T follicular helper cell (primary cell): ENCODE measurements at places on chromosomes 5 and 9.

DNA sequence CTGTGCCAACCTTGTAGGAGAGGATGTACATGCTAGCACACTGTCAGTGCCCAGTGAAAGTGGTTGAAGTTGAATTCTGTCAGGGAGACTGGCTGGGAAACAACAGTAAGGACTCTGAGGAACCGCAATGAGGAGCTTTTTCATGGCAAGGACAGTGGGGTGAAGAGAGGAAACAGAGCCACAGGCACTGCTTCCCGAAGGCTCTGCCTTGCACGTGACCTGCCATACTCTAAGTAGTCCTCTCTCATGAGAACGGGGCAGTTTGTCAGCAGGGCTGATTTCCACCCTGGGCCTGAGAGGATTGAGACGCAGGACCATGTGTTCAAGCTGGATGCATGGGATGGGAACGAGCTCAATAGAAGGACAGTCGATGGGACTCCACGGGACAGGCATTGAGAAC is 106.6 kb upstream of the CTSL start:
- no peak for DNase-seq

DNA sequence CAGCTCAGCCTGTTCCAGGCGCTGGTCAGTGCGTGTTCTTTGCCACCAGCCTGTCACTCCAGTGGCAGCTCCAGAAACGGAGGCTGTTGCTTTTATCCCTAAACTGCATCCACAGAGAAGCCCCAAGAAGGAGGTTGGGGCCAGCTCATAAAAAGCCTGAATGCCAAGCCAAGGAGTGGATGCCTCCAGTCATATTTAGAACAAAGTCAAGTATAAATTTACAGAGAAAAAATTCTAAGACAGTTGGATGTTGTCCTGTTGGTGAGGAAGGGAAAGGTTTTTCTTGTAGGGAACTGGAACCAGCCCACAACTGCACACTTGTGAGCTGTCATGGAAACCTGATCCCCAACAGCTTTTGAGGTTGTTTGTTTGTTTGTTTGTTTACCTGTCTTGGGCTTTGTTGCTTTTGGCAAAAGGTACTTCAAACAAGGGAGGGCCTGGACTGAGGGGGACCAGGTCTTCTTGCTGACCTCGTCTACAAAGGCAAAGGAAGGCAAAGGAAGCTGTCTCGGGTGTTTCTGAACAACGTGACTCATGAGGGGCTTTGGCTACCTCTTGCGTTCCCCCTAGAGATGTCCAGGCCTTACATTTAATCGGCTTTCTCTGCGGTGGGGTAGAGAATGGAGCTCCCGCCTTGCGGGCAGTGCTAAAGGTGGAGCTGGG is 36.7 kb downstream of the OLFML2A start:
- no peak for DNase-seq

DNA sequence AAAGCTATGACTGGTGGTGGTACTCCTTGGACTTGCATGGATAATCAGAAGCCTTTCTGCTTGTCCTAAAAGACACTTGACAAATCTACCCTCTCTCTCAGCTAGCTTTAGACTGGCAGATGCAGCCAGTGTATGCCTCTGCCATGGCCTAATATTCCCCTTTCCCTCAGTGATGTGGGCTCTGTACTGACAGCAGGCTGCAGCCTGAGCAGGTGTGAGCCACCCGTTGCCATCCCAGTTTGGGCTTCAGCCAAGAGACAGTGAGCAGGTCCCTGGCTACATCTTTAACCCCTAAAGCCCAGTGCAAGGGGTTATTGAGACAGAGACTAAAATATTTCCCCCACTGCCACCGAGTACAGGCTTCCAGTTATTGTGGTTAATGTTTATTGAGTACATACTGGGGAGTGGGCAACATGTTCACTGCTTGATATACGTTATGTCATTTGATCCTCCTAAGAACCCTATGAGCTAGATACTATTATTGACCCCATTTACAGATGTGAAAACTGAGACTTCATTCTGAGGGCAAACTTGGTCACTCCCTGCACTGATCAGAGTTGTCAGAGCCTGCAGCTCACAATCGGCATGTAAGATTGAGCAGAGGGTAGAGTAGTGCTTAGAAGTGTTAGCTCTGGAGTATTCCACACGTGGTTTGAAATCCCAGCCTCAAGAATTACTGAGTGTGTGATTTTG is 254.2 kb downstream of the ARHGAP26 start:
- DNase-seq, result no peak

DNA sequence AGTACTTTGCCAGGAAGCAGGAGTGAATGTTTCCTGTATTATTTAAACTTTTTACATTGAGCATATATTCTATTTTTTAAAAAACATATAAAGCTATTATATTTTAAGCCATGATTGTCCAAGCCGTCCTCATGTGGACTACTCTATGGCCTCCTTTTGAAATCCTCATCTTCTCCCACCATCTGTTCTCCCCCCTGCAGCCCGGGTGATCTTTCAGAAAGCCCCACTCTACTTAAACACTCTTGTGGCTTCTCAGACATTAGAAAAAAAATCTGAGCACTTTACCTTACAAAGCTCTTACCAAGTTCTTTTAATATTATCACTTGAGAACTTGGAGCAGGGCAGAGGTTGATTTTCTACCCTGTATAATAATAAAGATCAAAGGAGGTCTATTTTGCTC is 95.4 kb downstream of the CAVIN4 start:
- no peak for DNase-seq

GRCh38 chr5:62199792-62200716 is 106.0 kb upstream of the KIF2A start:
- DNase-seq, result no peak

- no peak for DNase-seq
Observed at GRCh38 chr9:110015759-110016158, 192.2 kb downstream of the C9orf152 start.

- DNase-seq, result no peak
Observed at GRCh38 chr5:174829511-174829864, 105.1 kb downstream of the MSX2 start.

GRCh38 chr5:133121080-133121479 is 69.3 kb downstream of the HSPA4 start:
- DNase-seq, result no peak
